ENCODE measurements at places on chromosomes 7 and 10. TPM values are rescaled to one million over a fixed set of nuclear protein-coding genes. Genes with fewer than 3 reads are reported as not detected.

GRCh38 chr7:92835851-92836488 lies 403 bp downstream of the CDK6 start:
- peak; percentile 30 for DNase-seq

GRCh38 chr10:13831711-13832141 lies 245.0 kb downstream of the PRPF18 start:
- DNase-seq = no peak

GRCh38 chr7:76294344-76295024 lies 8.0 kb upstream of the HSPB1 start:
- DNase-seq = peak; percentile 87

DNA sequence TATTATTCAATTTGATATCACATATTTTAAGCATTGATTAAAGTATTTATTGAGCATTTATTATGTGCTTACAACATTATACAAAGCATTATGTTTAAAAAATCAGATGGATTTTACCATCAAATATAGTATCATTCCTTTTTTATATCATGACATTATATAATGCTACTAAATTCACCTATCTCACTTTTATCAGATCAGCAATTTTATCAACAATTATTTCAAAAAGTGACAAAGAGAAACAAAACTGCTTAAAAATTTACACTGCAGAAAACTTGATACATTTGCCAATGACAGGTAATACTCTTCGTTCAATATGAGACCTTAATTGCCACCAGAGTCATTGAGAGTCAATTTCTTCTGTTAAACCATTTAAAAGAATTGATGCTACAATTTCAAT lies 82.0 kb downstream of the CHCHD3 start:
- DNase-seq = no peak

DNA sequence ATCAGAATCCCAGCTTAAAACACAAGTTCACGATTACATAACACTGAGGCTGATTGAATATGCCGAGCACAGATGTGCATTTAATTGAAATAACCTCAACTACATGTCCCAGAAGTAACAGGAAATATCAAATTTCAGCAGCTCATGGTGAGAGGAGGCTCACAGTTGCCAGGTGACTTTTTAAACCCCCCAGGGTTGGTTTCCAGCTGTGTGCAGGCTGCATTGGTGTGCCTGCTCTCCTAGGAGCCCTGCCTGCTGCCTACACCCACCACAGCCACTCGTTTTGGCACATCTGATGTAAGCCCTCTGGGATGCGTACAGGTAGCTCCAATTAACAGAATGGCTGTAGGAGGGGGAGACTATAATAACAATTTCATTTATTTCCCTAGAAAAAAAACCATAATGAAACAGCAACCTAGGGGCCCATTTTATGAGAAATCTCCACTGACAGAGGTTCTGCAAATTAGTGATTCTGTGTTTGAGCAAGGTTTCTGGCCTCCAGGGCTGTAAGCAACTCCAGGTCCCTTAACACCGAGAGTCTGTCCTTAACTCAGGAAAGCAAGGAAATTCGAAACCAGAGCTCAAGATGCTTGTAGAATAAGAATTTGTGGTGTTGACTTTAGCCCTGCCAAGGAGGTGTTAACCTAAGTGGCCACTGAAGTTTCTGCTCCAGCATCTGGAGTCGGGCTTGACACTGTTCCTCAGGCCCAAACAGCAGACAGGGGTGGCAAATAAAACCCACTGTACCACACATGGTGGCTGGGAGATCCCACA lies 161.9 kb downstream of the BMPER start:
- peak; percentile 80 for DNase-seq

DNA sequence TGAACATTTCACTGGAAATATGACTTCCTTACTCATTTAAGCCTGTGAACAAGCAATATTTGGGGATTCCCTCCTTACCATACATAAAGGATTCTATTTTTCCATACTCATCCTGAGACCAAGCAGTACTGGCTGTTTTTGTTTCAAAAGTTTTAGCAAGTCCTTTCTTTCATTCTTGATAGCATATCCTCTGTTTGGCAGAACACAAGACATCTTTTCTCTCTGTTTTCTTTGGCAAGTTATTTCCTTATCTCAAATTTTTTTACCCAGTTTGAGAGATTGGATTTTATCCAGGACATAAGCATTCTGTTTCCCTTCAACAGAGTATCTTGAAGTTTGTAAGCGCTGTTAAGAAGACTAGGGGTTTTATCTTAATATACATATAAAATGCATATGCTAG lies 3.0 kb upstream of the WASL start:
- DNase-seq = no peak

GRCh38 chr7:21587139-21587784 lies 44.4 kb downstream of the DNAH11 start:
- DNase-seq = no peak

DNA sequence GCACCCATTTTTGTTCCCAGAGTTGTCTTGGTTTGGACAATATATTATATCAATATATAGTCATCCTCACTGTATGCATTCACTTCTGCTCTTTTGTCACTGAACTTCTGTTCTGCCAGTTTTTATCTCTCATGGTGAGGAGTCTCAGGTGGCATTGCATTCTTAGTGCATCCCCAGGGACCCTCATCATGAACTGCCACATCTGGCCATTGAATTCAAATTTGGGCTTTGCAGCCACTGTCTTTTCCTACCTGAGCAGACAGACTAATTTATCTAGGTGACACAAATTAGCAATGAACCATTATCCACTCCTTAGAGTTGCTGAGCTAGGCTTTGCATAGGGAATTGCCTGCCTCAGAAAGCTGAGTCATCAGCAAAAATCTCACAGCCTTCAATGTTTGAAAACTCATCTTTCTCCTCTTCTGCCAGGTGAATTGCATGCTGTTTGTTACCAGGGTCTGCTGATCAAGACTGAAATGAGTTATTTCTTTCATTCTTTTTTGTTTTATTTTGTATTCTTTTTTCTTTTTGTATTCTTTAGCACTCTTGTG lies 316.8 kb upstream of the MTPN start:
- DNase-seq = no peak

DNA sequence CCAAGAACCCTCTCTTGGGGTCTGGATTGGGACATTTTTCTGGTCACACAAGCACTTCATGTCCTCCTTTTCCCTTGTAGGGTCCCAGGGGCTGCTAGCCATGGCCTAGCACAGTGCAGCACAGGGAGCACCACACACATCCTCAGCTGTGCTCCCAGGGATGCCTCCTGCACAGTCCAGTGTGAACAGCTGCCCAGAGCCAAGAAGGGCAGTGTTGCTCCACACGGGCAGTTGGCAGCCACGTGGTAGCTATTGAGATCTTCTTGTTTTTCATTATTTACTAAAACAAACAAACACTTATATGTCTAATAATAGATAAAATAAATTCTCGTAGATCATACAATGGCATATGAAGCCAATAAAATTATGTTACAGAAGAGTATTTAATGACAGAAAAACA lies 13.9 kb upstream of the LANCL2 start:
- DNase-seq = no peak

DNA sequence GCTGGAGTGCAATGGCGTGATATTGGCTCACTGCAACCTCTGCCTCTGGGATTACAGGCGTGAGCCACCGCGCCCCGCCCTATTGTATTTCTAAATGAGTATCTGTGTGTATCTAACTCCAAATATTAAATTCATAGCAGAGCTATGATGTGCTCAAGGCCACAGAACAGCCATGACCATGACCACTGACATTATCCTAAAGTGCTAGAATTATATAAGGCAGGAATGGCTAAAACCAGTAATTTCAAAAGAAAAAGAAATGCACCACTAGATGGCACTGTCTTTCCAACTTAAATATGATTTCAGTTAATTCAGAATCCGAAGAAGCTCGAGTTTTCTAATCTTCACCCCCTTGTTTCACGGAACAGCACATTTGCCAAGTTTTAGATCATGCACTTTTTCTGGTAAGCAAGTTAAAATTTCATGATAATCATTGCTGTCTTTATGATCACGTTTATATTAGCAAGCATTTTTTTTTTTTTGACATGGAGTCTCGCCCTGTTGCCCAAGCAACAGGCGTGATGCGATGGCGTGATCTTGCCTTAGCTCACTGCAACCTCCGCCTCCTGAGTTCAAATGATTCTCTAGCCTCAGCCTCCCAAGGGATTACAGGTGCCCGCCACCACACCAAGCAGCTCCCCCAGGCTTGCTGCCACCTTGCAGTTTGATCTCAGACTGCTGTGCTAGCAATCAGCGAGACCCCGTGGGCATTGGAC lies 65.3 kb downstream of the OR13A1 start:
- peak; percentile 49 for DNase-seq

- DNase-seq = no peak
Measured at GRCh38 chr7:138074540-138074939, 1.7 kb upstream of the AKR1D1 start.

DNA sequence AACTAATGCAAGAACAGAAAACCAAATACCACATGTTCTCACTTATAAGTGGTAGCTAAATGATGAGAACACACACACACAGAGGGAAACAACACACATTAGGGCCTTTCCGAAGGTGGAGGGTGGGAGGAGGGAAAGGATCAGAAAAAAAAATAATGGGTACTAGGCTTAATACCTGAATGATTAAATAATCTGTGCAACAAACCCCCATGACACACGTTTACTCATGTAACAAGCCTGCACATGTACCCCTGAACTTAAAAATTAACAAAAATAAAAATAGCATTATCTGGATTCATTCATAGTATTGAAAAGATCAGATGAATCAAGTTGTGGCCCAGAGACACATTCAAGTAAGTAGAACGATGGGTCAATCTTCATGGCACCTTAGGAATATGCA lies 159.5 kb upstream of the POT1 start:
- DNase-seq = no peak

GRCh38 chr7:139094030-139094429 lies 15.5 kb downstream of the ZC3HAV1 start:
- no peak for DNase-seq

The TRIM4 gene
- 14.6 TPM for polyA plus RNA-seq

The LLCFC1 gene
- polyA plus RNA-seq = not detected
